ENCODE measurements at places on chromosomes 6 and 20.

DNA sequence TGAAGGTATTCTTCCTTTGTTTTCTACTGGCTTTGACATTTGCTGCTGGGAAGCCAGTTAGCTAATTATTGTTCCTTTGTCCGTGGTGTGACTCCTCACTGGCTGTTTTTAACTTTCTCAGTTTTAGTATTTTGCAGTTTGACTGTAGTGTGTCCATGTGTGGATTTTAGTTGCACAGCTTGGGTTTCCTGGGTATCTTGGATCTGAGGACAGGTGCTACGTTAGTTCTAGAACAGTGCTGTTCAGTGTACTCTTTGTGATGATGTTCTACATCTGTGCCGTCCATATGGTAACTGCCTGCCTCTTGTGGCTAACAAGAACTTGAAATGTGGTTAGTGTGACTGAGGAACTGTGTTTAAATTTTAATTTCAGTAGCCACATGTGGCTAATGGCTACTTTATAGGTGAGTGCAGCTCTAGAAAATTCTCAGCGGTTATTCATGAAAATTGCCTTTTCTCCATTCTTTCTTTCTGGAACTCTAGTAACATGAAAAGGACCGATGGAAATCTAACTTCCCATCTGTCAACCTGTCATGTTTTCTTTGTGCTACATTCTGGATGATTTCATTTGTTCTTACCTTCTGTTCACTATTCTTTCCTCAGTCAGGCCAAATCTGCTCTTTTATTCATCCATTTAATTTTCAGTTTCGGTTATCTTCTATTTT, 7.4 kb downstream of the SNX9 start:
- DNase-seq = no peak

GRCh38 chr6:25927756-25928216, 2.7 kb downstream of the SLC17A2 start:
- DNase-seq = no peak

GRCh38 chr6:126107475-126108166, 121.3 kb downstream of the TRMT11 start:
- no peak for DNase-seq

- peak; percentile 3 for DNase-seq
These were observed 176.6 kb upstream of the POU3F2 start for GRCh38 chr6:98657764-98658163.

- peak; percentile 28 for DNase-seq
These were observed 725 bp upstream of the ISM1 start for GRCh38 chr20:13220194-13220903.

DNA sequence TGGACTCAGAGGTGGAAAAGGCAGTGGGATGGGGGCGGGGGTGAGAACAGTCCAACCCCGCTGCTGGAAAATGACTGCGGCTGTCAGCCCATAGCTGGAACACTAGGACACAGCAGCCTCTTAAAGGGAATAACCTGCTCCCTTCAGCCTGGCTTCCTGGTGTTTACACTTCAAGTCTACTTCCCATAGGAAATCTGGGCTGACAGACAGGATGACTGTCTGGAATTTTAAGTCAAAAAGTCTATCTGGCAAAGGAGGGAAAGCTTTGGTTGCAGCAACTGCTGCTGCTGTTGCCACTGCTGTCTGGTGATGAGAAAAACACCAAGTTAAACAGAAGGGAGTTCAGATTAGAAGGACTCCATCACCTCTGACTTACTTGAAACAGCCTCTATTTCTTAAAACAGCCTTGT, 44.9 kb downstream of the TNFRSF21 start:
- no peak for DNase-seq

- DNase-seq = no peak
These were observed 266.4 kb downstream of the TINAG start for GRCh38 chr6:54574671-54575070.

DNA sequence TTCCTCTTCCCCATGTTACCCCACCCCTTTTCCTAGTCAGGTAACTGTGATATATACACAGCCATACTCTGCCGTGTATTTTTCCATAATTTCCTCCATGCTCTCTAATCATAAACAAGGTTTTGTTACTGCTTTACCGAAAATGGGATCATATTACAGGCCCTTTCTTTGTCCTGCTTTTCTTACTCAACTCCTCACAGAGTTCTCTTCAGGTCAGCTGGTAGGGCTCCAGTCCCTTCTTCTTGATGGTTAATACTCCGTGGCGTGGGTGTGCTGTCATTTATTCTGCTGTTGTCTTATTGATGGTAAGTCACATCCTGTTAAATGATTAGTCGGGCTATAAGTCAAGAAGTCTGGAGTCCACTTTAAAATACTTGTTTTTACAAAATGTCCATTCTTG, 24.9 kb upstream of the PI16 start:
- DNase-seq = no peak

GRCh38 chr6:40391851-40392517, 195.2 kb downstream of the LRFN2 start:
- no peak for DNase-seq

DNA sequence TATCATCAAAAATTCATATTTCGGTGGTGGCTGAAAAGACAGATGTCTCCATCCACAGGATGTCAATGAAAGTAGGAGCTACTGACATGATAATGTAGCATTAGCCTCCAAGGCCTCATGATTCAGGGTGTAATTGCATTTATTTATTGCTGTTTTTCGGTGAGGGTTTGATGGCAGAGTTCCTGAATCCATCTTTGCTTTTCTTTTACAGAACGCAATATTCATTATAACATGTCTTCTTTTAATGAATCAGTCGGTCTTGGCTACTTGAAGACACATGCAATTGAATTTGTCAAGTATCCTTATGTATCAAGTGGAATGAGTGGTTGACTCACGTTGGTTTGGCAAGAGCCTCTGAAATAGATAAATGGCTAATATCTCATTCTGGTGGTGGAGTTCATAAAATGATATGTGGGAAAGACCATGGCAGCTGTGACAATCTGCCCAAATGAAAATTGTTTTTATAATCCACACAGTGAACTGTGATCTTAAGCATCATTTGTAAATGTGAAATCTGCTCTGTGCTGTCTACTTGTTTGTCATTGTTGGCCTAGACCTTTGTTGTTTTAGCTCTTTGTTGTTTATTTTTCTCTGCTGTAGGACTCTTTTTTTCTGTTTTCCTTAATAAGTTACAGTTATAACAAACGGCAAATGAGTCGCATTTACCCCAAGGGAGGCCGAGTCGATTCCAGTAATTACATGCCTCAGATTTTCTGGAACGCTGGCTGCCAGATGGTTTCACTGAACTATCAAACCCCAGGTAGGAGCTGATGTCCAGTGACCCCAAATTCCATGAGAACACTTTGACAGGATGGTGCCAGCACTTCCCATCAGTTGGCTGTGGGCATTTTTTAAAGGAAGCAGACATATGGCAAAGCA, 105.7 kb upstream of the LAMP5 start:
- DNase-seq = no peak

GRCh38 chr20:53934421-53935343, 135.7 kb downstream of the BCAS1 start:
- peak; percentile 83 for DNase-seq

- no peak for DNase-seq
These were observed 2.4 kb downstream of the LTB start for GRCh38 chr6:31579546-31580437.

GRCh38 chr20:11217326-11218172, 543.8 kb upstream of the JAG1 start:
- peak; percentile 82 for DNase-seq

- DNase-seq = no peak
These were observed 155.8 kb downstream of the TRDN start for GRCh38 chr6:123480986-123481385.

- no peak for DNase-seq
These were observed 14.4 kb upstream of the ZNF217 start for GRCh38 chr20:53608071-53608455.

DNA sequence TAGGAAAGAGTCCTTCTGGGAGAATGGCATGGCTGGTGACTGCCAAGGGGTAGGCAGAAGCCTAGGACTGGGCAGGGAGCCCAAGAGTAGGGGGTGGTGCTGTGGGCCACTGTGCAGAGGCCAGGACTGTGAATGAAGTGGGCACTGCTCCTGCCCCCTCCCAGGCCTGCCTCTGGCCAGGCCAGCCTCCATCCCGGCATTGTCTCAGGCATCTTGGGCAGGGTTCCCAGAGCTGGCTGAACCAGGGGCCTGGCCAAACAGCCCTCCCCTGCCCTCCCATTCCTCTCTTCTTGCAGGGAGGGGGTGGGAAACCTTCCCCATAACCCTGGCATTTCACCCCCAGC, 81.6 kb downstream of the MRPL14 start:
- DNase-seq = no peak

DNA sequence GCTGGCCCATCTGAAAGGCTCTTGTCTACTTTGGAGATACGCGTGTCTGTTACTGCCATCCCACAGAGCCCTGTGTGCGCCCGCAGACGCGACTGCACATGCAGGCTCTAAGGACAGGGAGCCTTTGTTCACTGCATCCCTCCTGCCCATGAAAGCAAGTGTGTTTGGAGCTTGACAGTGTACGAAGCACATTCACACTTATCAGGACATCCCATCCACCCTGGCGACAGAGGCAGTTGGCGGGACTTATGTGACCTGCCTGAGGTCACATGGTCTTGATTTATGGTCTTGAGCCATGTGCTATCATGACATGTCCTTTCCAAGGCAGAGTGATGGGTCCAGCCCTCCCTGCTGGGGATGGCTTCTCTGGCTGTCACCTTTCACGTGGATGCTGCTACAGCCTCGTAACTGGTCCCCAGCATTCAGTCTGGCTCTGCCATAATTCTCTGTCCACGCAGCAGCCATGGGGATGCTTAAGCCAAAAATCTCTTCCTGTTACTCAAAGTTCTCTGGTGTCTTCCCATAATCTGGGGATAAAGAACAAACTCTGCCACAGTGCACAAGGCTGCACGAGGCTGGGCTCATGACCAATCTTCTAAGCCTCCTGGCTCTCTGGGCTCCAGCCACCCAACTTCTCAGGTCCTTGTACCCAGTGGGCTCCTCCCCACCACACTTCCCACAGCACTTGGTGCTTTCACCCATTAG, 36.3 kb upstream of the FAM83D start:
- no peak for DNase-seq

GRCh38 chr20:62774762-62775161, 21.5 kb upstream of the MRGBP start:
- DNase-seq = no peak

GRCh38 chr6:79617518-79617941, 13.6 kb upstream of the SH3BGRL2 start:
- no peak for DNase-seq

DNA sequence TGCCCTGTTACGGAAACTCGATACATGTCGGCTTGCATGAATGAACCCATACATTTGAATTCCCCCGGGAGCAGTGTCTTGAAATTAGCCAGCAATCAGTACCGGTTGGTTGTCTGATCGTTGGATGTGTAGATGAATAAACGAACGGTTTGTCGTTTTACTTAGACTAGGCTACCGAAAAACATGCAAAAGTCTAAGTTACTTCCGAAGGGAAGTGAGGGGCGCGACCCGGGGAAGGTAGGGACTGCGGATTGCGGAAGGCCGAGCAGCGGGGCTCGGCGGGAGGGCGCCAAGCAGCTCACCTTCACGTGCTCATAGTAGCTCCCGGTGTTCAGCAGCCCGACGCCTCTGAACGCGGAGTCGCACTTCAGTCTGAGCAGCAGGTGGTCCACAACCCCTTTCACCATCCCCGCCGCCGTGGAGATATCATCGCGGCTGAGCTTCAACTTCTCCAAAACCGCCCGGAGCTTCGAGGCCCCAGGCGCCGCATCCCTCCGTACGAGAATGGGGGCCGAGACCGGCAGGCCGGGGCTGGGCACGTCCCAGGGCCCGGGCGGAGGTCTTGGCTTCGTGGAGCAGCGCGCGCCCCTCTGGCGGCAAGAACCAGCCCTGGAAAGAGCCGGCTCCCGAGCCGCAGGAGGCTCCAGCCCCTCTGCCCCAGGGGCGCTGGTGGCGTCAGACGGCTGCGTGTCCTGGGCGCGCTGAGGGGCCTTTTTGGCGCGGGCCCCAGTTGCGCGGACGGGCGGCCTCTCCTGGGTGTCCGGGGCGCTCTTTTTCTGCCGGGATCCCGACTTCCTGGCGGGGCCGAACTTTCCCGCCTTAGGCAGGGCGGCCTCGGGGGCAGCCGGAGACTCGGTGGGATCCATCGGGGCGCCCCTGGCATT, 632 bp downstream of the CGAS start:
- DNase-seq = peak; percentile 21

DNA sequence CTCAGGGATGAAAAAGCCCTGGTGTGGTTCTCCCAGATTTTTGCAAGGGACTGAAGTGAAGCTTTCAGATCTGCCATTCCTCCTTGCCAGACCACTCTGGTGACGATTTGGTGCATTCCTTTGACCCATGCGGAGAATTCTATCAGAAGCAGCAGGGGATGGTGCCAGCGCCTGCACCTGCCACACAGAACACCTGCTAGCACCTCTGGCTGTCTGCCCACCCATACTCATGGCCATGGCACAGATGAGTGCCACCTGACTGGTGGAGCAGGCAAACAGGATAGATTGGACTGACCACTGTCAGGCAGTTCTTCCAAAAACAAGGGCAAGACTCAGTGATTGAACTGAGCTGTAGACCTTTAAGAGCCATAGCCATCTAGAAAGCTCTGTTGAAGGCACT, 107.1 kb downstream of the CDYL start:
- DNase-seq = no peak

- no peak for DNase-seq
These were observed 36.8 kb downstream of the GCM1 start for GRCh38 chr6:53111865-53112264.

DNA sequence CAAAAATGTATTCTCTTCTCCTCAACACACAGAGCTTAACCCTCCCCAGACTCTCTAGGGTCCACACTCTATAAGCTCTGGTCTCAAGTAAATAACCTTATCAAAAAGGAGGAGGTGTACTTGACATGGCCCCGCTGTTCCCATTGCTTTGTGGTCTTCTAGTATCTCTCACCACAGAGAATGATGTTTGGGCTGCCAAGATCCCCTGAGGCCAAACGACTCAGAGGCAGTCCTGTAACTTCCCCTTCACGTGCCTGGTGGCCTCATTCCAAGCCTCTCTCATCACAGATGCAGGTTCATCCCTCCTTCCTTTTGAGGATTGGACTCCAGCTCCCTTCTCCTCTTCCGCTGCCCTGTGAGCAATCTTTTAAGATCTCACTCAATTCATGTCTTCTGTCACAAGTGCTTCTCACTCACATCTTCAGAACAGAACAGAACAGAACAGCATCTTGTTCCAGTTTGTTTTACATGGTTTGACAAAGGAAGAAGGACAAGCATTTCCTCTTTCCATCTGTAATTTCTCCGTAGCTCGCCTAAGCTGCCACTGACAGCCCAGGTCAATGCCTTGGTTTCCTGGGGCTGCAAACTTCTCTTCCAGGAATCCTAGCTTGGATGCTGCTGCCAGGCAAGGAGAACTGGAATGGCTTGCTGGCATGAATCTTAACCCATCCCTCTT, 541.5 kb downstream of the CD83 start:
- no peak for DNase-seq

- DNase-seq = no peak
These were observed 5.2 kb downstream of the NKAIN4 start for GRCh38 chr20:63248835-63249591.

DNA sequence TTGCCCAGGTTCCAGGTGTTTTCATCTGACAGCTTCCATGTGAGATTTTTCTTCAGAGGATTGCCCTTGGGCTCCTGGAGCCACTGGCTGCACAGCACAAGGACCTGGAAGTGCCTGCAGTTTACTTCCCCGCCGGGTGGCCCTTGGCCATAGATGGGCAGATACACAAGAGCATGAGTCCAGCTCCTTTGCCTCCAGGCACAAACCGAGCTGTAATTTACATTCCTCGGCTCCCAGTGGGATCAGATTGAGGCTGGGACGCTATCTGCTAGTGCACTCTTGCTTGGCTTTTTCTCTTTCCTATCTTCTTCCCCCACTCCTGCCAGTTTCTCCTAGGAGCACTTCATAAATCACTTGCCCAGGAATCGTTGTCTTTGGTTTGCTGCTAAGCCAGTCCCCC, 85.4 kb upstream of the RALY start:
- DNase-seq = no peak

- DNase-seq = no peak
These were observed 41.6 kb downstream of the PRND start for GRCh38 chr20:4763261-4763660.
